Midbrain (tissue), 1 donor: ENCODE measurements at places on chromosomes 1 and 21.

- DNase-seq, result no peak
These were observed 18.5 kb downstream of the TNFRSF1B start for GRCh38 chr1:12185036-12185917.

GRCh38 chr1:159180516-159180915, 9.1 kb downstream of the CADM3 start:
- DNase-seq, result no peak

DNA sequence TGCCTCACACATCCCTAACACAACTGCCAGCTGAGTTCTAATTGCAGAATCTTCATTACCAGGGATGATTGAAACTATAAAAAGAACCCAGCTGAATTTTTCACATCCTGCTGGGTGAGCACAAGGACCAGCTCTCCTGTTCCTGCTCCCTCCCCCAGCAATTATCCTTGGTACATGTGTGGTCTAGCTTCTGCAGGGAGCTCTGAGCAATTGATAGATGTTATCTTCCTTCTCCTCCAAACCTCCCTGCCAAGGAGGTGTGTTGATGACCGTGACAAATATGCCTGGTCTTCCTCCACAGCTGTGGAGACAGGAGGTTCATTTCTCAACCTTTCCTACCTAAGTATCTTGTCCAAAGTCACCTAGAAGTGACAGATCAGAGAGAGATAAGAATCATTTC, 65.3 kb upstream of the MAN1A2 start:
- no peak for DNase-seq

DNA sequence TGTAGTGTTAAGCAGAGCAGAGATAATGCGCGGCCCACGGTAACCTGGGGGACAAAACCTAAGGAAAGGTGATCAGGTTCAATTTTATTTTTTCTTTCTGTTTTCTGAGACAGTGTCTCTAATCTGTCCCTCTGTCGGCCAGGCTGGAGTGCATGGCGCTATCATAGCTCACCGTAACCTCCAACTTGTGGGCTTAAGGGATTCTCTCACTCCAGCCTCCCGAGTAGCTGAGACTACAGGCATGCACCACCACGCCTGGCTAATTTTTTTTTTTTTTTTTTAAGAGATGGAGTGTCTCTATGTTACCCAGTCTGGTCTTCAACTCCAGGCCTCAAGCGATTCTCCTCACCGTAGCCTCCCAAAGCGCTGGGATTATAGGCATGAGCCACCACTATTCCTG, 724 bp upstream of the ANKRD35 start:
- DNase-seq, result no peak

DNA sequence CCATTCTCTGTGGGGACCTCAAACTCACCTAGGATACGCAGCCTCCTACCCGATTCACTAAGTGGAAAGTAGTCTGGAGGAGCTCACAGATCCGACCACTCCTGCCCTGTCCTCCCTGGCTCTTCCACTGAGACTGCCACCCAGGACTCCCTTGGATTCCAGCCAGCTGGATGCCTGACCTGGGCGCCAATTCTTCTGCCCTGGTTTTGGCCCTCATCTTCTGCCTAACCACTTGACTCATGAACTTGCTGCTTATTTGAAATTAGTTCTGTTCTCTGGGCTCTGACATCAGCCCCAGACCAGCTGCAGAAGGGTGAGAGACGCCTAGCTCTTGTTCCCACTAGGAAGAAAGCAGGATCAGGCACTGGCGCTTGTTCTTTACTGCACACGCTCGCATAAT, 48.9 kb downstream of the SLC35D1 start:
- peak; percentile 23 for DNase-seq

DNA sequence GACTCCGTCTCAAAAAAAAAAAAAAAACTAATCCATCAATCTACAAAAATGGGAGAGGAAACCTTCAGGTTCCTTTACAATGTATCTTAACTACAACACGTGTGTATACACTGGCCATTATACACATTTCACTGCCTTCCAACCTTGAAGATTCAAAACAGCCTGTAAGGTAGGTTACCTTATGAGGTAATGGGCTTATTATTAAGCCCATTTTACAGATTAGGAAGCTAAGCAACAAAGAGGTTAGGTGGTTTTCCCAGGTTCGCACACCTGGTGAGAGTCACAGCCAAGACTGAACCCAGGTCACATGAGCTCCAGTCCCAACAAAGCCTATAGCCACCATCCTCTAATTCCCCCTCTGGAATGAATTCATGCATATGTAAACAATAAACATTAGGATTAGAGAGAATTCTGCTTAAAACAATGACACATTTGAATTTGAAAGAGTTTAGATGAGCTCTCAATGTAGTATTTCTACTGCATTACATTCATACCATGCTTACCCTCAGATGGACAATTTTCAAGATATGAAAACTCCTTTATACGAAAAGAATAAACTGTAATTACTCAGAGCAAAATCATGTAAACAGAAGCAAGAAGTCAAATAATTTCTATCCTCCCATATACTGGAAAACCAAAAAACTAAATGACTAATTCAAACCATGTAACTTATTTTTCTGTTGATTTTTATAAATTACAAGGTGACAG, 54.8 kb downstream of the EIF4G3 start:
- no peak for DNase-seq

GRCh38 chr1:150765296-150765976, at the start of gene CTSS:
Gene CTSS (minus strand): TSS chr1:150765778. CDS start chr1:150764763, 1,015 bp downstream.
- no peak for DNase-seq

DNA sequence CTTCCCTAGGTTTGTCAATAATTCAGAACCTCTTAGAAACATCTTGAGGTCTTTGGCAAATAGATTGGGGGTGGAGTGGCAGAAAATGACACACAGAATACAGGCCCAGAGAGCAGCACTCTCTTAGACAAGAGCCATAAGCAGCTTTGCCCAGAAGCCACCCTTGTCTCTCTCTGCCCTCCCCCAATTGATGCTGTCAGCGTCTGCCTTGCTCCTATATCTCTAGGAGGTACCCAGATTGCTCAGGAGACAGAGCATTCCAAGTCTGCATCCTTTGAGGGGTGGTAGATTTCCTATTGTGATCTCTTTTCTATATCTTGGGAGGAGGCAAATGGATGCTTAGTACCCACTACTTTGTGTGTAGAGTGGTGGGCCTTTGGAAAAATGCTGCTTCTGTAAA, 1.8 kb downstream of the RGL1 start:
- DNase-seq, result no peak

GRCh38 chr1:107965110-107965991, at the start of gene VAV3:
Gene VAV3 (minus strand): TSS chr1:107965180. CDS start chr1:107964869, 311 bp downstream.
- DNase-seq, result peak; percentile 52

GRCh38 chr1:57683037-57683942, 259.4 kb upstream of the DAB1 start:
- DNase-seq, result no peak

GRCh38 chr1:209485167-209485566, 98.3 kb upstream of the CAMK1G start:
- no peak for DNase-seq

GRCh38 chr1:41496080-41497055, 11.9 kb upstream of the EDN2 start:
- no peak for DNase-seq

- no peak for DNase-seq
These were observed 563.0 kb downstream of the LRRIQ3 start for GRCh38 chr1:73635021-73635420.

- peak; percentile 83 for DNase-seq
These were observed at the start of gene OLIG1 for GRCh38 chr21:33069994-33070743. Gene OLIG1 (plus strand): TSS chr21:33070141. CDS start chr21:33070247, 106 bp downstream.

DNA sequence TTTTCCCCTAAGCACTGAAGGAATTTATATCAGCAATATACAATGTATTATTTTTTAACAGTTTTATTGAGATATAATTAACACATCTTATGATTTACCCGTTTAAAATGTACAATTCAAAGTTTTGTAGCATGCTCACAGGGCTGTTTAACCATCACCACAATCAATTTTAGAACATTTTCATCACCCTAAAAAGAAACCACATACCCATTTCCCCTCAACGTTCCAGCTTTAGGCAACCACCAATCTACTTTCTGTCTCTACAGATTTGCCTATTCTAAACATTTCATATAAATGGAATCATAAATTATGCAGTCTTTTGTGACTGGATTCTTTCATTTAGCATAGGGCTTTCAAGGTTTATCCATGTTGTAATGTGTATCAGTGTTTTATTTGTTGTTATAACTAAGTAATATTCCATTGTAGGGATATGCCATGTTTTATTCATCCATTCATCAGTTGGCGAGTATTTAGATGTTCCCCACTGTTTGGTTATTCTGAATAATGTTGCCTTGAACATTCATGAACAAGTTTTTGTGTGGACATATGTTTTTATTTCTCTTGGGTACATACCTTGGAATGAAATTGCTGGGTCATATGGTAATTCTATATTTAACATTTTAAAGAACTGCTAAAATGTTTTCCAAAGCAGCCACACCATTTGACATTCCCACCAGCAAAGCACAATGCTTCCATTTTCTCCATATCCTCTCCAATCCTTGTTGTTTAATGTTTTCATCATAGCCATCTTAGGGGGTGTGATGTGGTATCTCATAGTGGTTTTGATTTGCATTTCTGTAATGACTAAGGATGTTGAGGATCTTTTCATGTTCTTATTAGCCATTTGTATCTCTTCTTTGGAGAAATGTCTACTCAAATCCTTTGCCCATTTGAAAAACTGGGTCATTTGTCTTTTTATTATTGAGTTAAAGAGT, 188.5 kb downstream of the TM2D1 start:
- no peak for DNase-seq

DNA sequence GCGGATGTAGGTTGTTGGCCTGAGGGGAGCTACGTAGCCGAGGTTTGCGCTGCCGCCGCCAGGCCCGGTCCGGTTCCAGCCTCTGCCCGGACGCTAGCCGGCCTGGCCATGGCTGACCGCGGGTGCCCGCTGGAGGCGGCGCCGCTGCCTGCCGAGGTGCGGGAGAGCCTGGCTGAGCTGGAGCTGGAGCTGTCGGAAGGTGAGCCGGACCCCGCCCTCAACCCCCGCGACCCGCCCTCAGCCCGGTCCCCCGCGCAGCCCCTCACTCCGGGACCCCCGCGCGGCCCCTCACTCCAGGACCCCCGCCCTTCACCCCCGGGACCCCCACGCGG, 299 bp downstream of the DIP2A start:
- DNase-seq, result no peak

DNA sequence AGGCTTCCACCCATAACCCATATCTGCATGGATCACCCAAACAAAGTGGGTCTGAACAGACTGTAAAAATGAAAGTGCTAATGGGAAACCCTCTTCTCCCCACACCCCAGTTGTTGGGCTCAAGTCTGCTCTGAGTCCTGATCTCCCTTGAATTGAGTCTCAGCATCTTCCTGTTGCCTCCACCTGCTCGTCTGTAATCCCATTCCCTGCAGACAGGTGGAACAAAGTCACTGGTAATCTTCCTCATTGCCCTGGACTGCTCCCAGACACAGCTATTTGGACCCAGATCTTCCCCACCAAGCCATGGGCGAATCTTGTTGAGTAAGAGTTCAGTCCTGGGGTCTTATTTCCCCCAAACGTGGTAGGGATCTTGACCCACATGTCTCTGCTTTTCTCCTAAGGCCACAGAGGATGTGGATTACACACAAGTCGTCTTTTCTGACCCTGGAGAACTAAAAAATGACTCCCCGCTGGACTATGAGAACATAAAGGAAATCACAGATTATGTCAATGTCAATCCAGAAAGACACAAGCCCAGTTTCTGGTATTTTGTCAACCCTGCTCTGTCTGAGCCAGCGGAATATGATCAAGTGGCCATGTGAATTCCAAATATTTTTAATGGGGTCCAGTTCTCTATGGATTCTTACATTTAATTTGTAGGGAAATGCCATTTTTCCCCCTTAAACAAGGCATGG, 15.7 kb downstream of the AVPR1B start:
- DNase-seq, result no peak

DNA sequence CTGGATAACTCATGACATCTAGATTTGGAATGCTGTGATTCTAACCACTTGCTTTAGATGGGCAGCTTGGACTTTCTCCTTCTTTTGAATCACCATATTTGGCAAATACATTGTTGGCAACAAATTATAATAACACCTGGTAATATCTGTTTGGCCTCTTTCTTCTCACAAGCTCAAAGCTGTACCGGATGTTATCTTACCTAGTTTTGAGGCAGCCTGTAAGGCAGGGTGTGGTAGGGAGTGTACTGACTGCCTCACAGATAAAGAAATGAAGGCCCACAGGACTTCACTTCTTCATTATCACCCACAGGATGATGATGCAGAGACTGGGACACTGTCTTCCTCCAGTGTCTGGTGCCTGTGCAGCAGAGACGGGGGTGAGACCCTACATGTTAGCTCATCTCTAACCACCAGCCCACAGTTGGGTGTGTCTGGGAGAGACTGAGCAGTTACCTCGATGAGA, 28.5 kb downstream of the TUFT1 start:
- DNase-seq, result no peak

DNA sequence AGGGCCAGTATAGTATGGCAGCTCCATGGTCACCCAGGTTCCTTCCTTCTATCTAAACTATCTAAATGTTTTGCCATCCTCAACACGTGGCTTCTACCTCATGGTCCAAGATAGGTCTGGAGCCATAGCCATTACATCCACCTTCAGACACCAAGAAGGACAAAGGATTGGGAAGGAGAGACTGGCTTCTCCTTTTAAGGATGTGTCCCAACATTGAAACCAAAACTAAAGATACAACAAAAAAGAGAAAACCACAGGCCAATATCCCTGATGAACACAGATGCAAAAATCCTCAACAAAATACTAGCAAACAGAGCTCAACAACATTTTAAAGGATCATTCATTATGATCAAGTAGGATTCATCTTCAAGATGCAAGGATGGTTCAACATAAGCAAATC, 24.8 kb downstream of the HSD11B1 start:
- no peak for DNase-seq

DNA sequence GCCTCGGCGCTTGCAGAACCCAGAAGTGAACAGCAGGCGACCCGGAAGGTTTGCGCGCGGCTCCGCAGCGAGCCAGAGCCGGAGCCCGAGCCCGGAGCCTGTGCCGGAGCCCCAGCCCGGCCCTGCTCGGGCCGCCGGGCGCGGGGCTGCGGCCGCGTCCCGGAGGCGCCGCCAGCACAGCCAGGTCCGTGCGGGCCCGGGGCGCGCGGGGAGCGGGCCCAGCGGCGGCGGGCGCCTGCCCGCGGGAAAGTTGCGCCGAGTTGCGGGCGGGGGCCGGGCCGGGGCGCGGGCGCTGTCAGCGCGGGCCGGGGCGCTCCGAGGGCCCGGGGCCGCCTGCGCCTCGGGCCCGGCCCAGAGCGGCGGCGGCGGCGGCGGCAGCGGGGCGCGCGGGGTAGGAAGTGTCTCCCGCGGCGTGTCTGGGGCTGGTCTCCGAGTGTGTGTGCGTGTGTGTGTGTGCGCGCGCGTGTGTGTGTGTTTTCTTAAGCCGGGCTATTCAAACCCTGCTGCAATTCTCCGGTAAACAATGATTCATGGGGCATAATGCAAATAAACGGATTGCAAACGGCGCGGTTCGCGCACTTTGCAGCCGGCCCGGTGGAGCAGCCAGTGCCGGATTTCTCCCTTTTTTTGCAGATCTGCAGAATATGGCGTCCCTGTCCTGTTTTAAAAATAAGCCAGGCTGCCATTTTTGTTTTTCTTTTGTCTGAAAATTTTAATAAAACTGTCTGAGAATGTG, at the start of gene ZNF362:
Gene ZNF362 (plus strand): TSS at position 22 of the 736 bp plus-strand sequence. CDS start 14,083 bp downstream, outside the sequence.
- DNase-seq, result peak; percentile 26
